ENCODE measurements at places on chromosomes 2 and 18.
A peak's percentile ranks its signal among the peaks of the same experiment; 100 is the strongest.

DNA sequence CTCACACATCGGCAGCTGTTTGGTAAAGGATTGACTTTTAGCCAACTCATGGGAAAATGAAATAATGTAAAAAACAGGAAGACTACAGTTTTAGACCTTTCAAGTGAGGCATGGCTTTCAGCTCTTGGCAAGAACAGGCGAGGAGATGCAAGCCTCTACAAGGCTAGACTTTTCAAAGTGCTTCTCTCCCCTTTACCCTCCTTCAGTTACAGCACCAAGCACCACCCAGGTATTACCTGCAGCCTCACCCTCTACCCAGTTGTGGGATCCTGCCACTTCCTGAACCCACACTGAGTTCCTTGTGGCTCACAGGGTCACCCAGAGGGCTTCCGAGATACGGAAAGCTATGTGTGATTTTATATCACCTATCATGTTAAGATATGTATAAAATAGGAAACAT is 14.7 kb downstream of the UGT1A10 start:
- no peak for DNase-seq

- no peak for DNase-seq
Measured at GRCh38 chr2:149877074-149877473, 289.5 kb upstream of the MMADHC start.

GRCh38 chr2:156437272-156437930 is 1.2 kb downstream of the GPD2 start:
- DNase-seq, result no peak

GRCh38 chr2:230907361-230908091 is 17.5 kb downstream of the GPR55 start:
- no peak for DNase-seq

DNA sequence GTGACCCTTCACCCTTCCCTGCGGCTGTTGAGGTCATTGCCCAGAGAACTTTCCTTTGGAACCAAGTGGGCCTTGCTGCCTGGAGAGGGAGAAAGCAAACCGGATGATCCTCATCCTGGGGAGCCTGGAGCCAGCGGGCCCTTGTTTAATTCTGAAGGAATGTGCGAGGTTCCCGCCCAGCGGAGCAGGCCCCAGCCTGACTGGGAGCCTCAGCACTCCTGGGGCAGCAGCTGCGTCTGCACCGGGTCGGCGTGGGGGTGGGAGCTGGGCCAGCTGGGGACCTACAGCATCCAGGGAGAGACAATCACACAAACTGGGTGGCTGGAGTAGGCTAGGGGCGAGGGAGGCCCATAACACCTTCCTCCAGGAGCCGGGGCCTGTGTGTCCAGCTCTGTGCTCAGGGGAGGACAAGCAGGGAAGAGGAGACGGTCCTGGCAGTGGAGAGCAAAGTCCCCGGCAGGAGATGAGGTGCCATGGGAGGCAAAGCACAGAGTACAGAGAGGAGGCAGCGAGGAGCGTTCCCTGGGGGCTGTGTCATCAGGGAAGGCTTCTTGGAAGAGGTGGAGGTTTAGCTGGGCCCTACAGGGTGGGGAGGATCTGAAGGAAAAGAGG is 61.9 kb upstream of the HAAO start:
- DNase-seq, result no peak

DNA sequence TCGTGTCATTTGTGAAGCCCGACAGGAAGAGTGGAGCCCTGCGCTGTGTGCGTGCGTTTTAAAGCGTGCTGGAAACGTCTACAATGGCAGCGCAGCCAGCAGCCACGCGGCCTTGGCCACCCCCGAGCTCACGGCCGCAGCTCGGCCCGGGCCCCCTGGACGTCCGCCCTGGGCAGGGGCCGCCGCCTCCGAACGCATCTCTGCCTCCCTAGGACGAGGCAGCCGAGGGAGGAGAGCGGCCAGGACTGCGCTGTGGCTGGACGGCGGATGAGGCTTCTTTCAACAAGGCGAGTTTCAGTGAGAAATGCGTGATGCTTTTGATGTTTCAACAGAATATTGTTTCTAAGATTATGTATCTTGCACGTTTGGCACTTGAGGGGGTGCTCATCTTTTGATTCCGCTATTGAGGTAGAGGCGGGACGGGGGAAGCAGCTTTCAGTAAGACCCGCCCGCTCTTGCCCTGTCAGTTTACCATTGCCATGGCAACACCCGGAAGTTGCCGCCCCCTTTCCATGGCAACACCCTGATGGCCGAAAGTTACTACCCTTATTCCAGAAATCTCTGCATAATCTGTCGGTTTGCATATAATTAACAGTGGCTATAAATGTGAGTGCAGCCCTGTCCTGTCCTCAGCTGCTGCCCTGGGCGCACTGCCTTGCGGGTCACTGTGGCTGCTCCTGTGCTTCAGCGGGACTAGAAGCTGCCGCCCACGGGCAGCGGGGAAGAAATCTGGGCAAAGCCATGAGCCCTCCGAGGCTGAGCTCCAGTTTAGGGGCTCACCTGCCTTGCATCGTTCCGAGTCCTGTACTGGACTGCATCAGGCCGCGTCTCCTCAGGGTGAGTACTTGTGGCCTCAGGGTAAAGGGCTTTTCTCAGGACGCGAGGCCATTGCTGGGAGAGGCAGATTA is 38.6 kb downstream of the ADNP2 start:
- peak; percentile 83 for DNase-seq
